CD4-positive, alpha-beta T cell treated with Interleukin-21 for 1 hour (primary cell): ENCODE measurements at places on chromosomes 5 and 9.

DNA sequence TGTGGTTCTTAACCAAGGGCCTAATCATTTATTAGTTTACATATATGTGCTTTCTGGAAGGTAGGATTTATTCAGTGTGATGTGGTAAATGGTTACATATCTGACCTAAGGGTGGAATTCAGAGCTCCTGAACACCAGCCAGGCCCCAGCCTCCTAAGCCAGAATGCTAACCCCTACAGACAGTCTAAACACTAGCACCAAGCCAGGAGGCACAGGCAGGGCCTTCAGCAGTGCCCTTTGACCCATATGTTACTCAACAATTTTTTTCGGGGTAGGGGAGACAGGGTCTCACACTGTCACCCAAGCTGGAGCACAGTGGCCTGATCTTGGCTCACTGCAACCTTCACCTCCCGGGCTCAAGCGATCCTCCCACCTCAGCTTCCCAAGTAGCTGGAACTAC, 40.3 kb downstream of the PRKACG start:
- DNase-seq = no peak

GRCh38 chr5:163809473-163809872, 304.1 kb downstream of the MAT2B start:
- DNase-seq = no peak

DNA sequence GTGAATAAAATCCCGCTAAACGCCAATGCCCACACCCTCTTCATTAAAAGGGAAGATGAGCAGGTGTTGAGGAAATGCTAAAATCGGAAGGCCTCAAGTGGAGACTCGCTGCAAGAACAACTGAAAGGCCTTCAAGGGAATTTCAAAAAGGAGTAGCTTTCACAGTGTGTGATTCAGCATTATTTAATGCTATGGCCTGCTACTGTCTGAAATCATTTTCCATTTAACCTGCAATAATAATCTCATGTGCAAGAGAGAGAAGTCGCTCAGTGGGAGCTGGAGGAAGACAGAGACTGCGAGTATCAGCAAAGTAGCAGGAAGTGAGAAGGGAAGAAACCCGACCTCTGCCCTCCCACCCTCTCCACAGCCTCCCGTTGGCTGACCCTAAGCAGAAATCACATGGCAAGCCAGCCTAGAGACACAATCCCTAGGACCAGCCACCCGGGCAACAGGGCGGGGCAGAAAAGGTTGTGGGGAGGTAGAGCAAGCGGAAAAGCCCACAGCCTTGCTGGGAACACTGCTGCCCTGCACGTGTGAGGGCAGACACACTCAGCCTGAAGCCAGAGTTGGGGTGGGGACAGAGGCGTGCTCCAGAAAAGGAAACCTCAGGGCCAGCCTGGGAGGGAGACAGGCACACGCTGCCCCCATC, 39.9 kb upstream of the CTSL start:
- DNase-seq = no peak

- no peak for DNase-seq
Measured at GRCh38 chr5:84403773-84404172, 19.1 kb upstream of the EDIL3 start.

DNA sequence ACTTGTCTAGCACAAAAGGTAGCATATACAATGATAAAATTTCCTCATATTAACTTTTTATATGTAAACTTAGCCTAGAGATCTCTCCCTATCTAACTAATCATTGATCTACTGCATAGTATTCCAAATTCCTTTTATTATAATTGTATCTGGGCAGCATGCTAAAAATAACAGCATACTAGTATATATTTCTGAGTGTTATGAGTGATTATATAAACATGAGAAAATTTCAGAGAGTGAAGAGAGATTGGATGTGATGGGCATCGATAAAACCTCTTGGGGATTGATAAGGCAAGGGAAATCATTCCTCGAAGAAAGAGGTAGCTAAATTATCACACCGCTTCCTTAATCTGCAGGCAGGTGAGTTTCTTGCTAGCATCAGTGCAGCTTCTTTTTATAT, 158.2 kb downstream of the HMHB1 start:
- no peak for DNase-seq

- DNase-seq = no peak
Measured at GRCh38 chr9:91750343-91750742, 199.7 kb downstream of the ROR2 start.

DNA sequence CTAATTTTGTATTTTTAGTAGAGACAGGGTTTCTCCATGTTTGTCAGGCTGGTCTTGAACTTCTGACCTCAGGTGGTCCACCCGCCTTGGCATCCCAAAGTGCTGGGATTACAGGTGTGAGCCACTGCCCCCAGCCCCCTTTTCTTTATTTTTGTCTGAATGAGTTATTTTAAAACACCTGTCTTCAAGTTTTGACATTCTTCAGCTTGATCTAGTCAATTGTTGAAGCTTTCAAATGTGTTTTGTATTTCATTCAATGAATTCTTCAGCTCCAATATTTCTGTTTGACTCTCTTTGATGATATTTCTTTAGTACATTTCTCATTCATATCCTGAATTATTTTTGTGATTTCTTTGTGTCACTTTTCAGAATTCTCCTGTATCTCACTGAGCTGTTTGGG, 486.2 kb downstream of the DMAC1 start:
- no peak for DNase-seq

GRCh38 chr5:156201788-156202403, 125.1 kb upstream of the SGCD start:
- no peak for DNase-seq

DNA sequence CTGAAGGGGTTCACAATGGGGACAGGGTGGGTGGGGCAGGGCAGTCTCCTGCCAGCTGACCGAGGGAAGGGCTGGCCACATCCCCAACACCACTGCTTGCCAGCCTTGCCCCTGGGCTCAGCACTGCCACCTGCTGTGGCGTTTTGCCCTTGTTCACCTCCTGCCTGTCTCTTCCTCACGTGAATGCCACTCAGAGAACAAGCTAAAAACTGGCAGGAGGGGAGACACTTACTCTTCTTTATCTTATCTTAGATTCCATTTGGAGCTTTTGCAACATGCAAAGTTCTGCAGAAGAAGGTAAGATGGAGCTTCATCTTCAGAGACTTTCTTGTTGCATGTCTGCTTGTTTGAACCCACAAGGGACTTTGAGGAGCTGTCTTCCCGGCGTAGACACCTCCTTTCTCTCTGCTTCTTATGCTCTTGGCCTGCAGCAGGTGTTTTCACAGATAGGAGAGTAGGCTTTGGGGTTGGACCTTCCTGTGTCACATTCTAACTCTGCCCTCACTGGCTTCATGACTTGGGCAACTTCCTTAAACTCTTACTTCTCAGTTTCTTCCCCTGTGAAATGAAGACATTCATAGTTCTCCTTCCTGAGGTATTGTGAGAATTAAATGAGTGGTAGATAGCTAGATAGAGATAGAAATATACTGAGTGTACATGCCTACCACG, 4.1 kb downstream of the LRSAM1 start:
- no peak for DNase-seq

GRCh38 chr9:77018969-77019235, 553 bp upstream of the FOXB2 start:
- DNase-seq = no peak

DNA sequence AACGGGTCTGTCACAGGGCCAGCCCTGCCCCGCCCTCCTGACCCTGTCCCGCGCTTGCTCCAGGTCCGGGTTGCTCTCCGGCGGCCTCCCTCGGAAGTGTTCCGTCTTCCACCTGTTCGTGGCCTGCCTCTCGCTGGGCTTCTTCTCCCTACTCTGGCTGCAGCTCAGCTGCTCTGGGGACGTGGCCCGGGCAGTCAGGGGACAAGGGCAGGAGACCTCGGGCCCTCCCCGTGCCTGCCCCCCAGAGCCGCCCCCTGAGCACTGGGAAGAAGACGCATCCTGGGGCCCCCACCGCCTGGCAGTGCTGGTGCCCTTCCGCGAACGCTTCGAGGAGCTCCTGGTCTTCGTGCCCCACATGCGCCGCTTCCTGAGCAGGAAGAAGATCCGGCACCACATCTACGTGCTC, 4.2 kb downstream of the B4GALT7 start:
- DNase-seq = no peak

- no peak for DNase-seq
Measured at GRCh38 chr5:16784843-16785791, 151.0 kb downstream of the MYO10 start.

GRCh38 chr5:180636403-180637075, 12.9 kb downstream of the FLT4 start:
- no peak for DNase-seq

DNA sequence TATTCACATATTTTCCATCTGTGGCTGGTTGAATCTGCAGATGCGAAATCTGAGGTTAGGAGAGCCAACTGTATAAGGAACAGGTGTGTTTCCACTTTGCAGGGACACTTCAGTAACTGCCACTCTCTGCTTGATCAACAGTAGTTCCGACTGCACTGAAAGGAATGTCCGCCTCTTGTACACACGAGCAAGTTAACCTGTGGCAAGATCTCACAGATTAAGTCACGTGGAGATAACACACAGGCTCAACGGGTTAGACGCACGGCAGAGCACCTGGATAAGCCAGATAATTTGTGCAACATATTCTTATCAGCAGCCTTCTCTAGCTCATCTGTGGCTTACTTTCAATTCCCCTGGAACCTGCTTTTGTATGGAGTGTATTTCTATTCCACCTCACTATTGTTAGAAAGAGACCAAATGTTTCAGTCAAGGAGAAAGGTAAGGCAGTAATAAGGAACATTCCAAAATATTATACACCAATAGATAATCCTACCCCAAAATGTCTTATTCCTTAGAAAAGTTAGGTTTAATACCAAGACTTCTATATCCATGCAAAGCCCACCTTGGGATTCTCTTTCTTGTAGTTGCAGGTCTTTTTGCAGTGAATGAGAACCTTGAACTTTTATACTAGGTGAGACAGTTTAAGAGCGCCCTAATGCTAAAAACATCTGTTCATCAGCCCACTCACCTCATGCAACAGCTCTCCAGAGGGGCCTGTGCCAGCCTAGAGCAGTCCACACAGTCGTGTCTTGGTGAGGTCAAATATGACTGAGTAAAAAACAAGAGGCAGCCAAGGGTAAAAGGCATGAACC, 6.5 kb upstream of the C9 start:
- no peak for DNase-seq

DNA sequence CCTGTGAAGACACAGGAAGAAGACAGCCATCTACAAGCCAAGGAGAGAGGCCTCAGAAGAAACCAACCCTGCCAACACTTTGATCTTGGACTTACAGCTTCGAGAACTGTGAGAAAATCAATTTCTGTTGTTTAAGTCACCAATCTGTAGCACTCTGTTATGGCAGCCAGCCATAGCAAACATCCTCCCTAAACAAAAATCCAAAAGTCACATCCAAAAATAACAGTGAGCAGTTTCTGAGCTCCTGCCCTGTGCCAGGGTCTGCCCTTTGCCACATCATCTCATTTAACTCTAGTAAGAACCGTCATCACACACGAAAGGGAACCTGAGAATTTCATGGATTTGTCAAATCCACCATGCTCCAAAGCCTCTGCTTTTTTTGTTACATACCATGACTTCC, 118.8 kb downstream of the TRIM36 start:
- no peak for DNase-seq

- DNase-seq = no peak
Measured at GRCh38 chr5:116763987-116764866, 189.6 kb upstream of the SEMA6A start.

GRCh38 chr5:170100066-170100943, 5.4 kb upstream of the FOXI1 start:
- peak; percentile 63 for DNase-seq

GRCh38 chr5:77128411-77129061, 41.5 kb upstream of the ZBED3 start:
- no peak for DNase-seq

DNA sequence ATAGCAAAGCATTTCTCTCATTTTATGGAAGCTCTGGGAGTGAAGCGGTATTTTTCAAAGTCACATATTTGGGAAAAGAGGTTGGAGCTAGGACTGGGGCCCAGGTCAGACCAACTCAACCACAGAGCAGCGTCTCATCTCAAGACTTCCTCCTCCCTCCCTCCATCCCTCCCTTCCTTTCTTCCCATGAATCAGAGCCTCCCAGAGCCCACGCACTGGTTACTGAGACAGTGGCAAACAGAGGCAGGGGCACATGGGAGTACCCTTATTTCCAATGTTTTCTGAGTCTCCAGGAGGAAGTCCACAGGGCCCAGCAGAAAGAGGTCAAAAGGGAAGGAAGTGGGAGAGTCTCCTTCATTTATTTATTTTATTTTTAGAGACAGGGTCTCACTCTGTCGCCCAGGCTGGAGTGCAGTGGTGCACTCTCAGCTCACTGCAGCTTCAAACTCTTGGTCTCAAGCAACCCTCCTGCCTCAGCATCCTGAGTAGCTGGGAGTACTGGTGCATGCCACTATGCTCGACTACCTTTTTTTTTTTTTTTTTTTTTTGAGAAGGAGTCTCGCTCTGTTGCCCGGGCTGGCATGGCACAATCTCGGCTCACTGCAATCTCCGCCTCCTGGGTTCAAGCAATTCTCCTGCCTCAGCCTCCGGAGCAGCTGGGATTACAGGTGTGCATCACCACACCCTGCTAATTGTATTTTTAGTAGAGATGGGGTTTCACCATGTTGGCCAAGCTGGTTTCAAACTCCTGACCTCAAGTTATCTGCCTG, 52.5 kb upstream of the CDKN2AIPNL start:
- no peak for DNase-seq

GRCh38 chr9:116899337-116900006, 212.4 kb downstream of the TRIM32 start:
- DNase-seq = no peak

DNA sequence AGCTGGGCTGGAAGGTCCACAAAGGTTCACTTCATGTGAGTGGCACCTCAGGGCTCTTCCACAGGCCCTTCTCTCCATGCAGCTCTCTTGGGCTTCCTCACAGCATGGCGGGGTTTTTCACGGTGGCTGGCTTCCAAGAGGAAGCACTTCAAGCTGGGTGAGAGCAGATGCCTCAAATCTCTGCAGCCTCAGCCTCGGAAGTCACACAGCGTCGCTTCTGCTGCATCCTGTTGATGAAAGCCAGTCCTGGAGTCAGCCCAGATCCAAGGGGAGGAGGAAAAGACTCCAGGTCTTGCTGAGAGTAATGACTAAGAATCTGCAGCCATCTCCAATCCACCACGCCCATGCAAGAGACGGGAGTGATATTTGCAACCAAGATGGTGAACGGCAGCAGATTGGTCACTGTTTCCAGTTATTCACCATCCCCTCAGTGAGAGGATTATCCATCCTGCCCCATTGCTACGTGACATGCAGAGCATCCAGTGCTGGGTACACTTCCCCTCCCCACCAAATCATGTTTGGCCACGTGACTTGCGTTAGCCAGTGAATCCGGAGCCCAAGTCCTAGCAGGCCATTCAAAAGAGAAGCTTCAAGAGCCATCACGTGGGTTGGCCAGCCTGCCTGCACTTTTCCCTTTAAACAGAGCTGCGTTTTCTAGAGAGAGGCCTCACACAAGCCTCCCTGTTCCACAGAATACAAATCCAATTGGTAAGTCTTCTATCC, 173.9 kb downstream of the C9orf50 start:
- DNase-seq = no peak

- DNase-seq = peak; percentile 15
Measured at GRCh38 chr5:141512911-141513626, 24.2 kb downstream of the PCDHGC5 start.

- DNase-seq = no peak
Measured at GRCh38 chr5:73918791-73919221, 292.8 kb downstream of the ARHGEF28 start.

- no peak for DNase-seq
Measured at GRCh38 chr9:38074441-38074961, 5.5 kb upstream of the SHB start.
